ENCODE measurements at places on chromosomes 3 and 15. TPM values are rescaled to one million over a fixed set of nuclear protein-coding genes. Genes with fewer than 3 reads are reported as not detected.

The RETNLB gene
- not detected for polyA plus RNA-seq

The INTS14 gene
- 10.1 TPM for polyA plus RNA-seq

The MYO5A gene
- 6.9 TPM for polyA plus RNA-seq

- H3K27ac ChIP-seq: no peak overlapping the region
- no peaks in the 10 kb centered on the region for H3K4me1 ChIP-seq
- DNase-seq: no peak
- H3K36me3 ChIP-seq: no peaks in the 10 kb centered on the region
- H3K4me3 ChIP-seq: no peak overlapping the region
- H3K27me3 ChIP-seq: no peaks in the 10 kb centered on the region
These were observed 40.9 kb upstream of the MRPL3 start for GRCh38 chr3:131543714-131544113.

DNA sequence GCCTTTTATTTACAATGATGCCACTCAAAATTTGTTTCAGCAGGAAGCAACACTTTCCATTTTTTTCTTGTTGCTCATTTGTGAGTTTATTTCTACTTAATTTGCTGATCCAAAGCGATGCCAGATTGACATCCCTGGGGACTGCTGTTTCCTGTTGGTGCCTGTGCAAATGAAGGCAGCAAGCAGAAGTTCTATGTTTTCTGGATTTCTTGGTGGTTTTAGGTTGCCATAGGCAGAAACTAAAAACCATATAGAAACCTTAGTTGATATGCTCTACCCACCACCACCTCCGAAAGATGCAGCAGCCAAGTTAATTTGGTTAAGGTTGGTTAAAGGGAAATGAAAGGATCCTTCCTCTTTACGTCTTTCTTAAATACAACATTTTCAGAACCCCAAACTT, 356.2 kb downstream of the RBMS3 start:
- no peaks in the 10 kb centered on the region for H3K27me3 ChIP-seq
- no peak overlapping the region for H3K4me3 ChIP-seq
- DNase-seq: no peak
- H3K27ac ChIP-seq: no peak overlapping the region
- no peaks in the 10 kb centered on the region for H3K4me1 ChIP-seq

DNA sequence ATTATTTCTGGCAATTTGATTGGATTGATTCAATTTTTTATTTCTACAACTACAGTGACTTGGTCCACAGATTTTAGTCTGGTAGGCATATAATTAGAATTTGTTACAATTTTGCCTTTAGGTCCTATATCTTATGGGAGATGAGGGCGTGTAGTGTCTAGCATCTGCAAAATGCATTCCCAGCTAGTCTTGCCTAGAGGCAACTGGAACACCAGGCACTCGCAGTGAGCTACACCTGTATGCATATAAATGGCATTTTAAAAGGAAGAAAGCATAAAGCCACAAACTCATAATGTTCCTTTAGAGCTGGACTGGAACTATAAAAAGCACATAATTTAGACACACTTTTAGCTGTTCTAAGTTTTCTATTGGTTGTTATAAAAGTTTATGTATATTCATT, 17.9 kb upstream of the SPPL2A start:
- no peak overlapping the region for H3K27ac ChIP-seq
- DNase-seq: no peak
- H3K36me3 ChIP-seq: no peaks in the 10 kb centered on the region
- no peaks in the 10 kb centered on the region for H3K27me3 ChIP-seq
- H3K4me3 ChIP-seq: no peak overlapping the region
- H3K4me1 ChIP-seq: no peaks in the 10 kb centered on the region

DNA sequence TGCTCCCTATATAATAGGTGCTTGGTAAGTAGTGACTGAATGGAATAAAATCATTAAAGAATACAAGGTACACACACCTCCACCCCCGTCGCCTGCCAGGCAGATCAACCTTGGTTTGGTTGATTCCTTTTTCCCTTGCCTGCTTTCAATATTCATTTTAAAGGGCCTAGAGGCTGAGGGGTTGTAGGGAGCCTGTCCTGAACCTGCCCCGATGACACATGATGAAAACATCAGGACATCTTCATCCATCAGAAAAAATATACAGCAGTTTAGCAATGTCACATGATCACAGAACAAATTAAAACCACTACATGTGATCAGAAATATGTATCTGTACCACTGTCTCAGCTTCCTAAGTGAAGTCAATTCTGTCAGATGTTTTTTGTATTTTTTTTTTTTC, 588.9 kb downstream of the FOXP1 start:
- no peak for DNase-seq
- H3K27me3 ChIP-seq: no peaks in the 10 kb centered on the region
- H3K27ac ChIP-seq: no peak overlapping the region
- H3K4me3 ChIP-seq: no peak overlapping the region
- peaks cover 5% of the 10 kb centered on the region for H3K36me3 ChIP-seq

- H3K36me3 ChIP-seq: no peaks in the 10 kb centered on the region
- no peak for DNase-seq
- no peaks in the 10 kb centered on the region for H3K4me1 ChIP-seq
- no peak overlapping the region for H3K4me3 ChIP-seq
These were observed 1.8 kb upstream of the ZBTB38 start for GRCh38 chr3:141366285-141367037.

DNA sequence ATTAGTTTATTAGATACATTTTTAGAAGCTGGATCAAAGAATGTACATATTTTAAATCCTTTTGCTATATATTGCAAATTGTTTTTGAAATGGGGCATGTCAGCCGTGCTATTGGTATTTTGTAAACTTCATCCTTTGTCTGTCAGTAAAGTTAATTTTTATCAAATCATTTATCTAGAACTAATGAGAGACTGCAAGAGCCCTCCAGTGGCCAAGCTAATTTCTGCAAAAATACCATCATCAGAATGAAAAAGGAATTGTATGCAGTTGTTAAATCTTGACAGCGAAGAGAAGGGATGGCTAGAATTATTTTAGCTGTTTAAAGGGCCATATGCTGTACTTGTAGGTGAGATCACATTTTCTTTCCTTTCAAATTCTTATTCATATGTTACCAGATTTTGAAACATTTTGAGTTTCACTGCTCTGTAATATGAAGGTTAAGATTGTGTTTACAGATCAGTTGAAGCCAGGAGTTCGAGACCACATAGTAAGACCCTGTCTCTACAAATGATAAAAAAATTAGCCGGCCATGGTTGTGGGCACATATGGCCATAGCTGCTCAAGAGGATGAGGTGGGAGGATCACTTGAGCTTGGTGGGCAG, 8.1 kb upstream of the CLDN11 start:
- no peak overlapping the region for H3K4me3 ChIP-seq
- H3K36me3 ChIP-seq: no peaks in the 10 kb centered on the region
- no peak overlapping the region for H3K27ac ChIP-seq
- H3K4me1 ChIP-seq: no peaks in the 10 kb centered on the region
- H3K27me3 ChIP-seq: no peaks in the 10 kb centered on the region

GRCh38 chr15:83694015-83694414, 40.1 kb downstream of the ADAMTSL3 start:
- H3K27ac ChIP-seq: no peak overlapping the region
- H3K4me3 ChIP-seq: no peak overlapping the region
- H3K4me1 ChIP-seq: no peaks in the 10 kb centered on the region
- DNase-seq: no peak
- H3K36me3 ChIP-seq: no peaks in the 10 kb centered on the region
- H3K27me3 ChIP-seq: no peaks in the 10 kb centered on the region

DNA sequence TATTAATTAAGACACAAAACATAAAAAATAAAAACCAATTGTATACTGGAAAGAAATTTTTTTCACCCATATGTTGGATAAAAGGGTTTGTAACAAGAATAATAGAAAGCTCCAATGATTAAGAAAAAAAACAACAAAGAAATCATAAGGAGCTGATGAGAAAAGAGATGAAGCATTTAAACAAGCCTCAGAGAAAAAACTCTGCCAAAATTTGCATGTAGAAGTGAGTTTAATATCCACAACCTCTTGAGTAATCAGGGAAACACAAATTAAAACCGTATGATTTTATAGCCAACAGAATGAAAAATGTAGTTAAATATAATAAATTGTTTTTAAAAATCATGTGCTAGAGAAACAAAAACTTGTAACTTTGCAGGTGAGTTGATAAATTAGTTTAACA, 192.9 kb downstream of the BCHE start:
- no peak for DNase-seq
- H3K27me3 ChIP-seq: no peaks in the 10 kb centered on the region
- no peak overlapping the region for H3K27ac ChIP-seq

- no peaks in the 10 kb centered on the region for H3K4me1 ChIP-seq
- DNase-seq: no peak
- H3K36me3 ChIP-seq: no peaks in the 10 kb centered on the region
- no peak overlapping the region for H3K27ac ChIP-seq
These were observed 14.3 kb upstream of the SPRED1 start for GRCh38 chr15:38238311-38238710.

DNA sequence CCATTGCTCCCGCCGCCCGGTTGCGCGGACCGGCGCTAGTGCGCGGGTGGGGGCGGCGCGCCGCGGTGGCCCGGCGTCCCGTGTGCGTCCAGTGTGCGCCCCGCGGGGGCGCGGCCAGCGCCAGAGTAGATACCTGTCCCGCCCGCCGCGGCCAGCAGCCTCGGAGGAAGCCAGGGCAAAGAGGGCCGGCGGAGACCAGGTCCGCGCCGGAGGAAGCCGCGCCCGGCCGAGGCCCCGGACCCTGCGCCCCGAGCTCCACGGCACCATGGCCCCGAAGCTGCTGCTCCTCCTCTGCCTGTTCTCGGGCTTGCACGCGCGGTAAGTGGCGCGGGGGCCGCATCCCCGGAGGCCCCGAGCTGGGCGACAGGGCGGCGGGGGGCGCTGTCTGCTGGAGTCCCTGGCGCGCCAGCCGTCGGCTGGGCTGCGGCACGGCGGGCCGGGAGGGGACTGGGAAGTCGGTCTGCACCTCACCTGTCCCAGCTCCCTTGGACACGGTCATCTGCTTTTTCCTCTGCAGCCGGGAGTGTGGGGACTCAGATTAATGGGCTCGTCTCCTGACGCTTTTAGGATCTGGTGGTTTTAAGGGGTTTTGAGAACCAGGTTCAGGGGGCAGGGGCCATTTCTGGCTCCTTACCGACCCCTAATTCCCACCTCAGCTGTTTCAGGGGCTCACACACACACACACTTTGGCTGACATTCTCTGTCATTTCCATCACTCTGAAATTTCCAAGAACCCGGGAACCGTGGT, 464 bp downstream of the GABRG3 start:
- no peak for DNase-seq
- H3K4me3 ChIP-seq: no peak overlapping the region
- H3K27ac ChIP-seq: no peak overlapping the region
- no peaks in the 10 kb centered on the region for H3K4me1 ChIP-seq
- peaks cover 6% of the 10 kb centered on the region for H3K27me3 ChIP-seq
- no peaks in the 10 kb centered on the region for H3K36me3 ChIP-seq

GRCh38 chr15:81085213-81085612, 48.9 kb upstream of the CFAP161 start:
- H3K4me3 ChIP-seq: no peak overlapping the region
- H3K27me3 ChIP-seq: no peaks in the 10 kb centered on the region
- no peak overlapping the region for H3K27ac ChIP-seq
- no peaks in the 10 kb centered on the region for H3K36me3 ChIP-seq
- no peak for DNase-seq

GRCh38 chr3:68007621-68008226, 353.3 kb upstream of the SUCLG2 start:
- H3K27ac ChIP-seq: no peak overlapping the region
- no peak for DNase-seq
- H3K27me3 ChIP-seq: peaks cover 20% of the 10 kb centered on the region
- no peaks in the 10 kb centered on the region for H3K4me1 ChIP-seq
- H3K36me3 ChIP-seq: no peaks in the 10 kb centered on the region
- H3K4me3 ChIP-seq: no peak overlapping the region

DNA sequence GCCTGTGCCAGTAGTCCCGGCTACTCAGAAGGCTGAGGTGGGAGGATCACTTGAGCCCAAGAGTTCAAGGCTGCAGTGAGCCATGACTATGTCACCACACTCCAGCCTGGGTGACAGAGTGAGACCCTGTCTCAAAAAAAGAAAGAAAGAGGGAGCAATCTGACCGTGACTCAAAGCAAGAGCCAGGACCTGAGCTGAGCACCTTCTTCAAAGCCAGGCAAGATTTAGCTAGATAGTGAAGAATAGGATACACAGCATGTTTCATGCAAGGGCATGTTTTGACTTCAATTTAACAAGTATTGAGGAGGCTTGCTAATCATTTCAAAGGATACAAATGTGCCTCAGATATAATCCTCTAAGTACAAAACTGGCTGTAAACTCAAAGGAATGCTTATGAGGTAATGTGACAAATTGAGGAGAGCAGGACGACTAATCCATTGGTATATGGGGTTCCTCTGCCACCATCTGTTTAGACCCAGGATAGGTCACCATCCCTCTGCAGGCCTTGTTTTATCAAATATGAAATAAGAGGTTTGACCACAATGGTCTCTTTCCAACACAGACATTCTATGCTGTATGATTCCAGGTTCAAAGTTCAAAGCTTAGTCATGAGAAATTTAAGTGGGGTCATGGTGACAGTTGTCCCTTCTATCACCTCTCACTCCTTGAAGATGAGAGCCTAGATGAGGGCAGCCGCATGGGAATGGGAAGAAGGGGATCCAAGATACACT, 33.2 kb downstream of the RAB27A start:
- H3K36me3 ChIP-seq: peaks cover 16% of the 10 kb centered on the region
- H3K27ac ChIP-seq: peak overlapping the region; percentile 12
- H3K4me1 ChIP-seq: peaks cover 72% of the 10 kb centered on the region
- DNase-seq: no peak

- no peak overlapping the region for H3K4me3 ChIP-seq
- H3K36me3 ChIP-seq: no peaks in the 10 kb centered on the region
- H3K27me3 ChIP-seq: no peaks in the 10 kb centered on the region
- no peak for DNase-seq
- H3K4me1 ChIP-seq: no peaks in the 10 kb centered on the region
These were observed 40.6 kb upstream of the POLR2M start for GRCh38 chr15:57665939-57666338.

- H3K27ac ChIP-seq: no peak overlapping the region
- no peak overlapping the region for H3K4me3 ChIP-seq
- no peak for DNase-seq
- H3K36me3 ChIP-seq: no peaks in the 10 kb centered on the region
- H3K4me1 ChIP-seq: no peaks in the 10 kb centered on the region
These were observed 12.2 kb upstream of the ZBED2 start for GRCh38 chr3:111607240-111607920.

Data from CD14-positive monocyte (primary cell).